ENCODE measurements at places on chromosomes 13 and 19.
A peak's percentile ranks its signal among the peaks of the same experiment; 100 is the strongest.

- no peak for DNase-seq
Observed at GRCh38 chr19:5430237-5430636, 25.0 kb upstream of the ZNRF4 start.

GRCh38 chr19:12720851-12721655 lies 2.7 kb downstream of the TNPO2 start:
- DNase-seq = no peak

DNA sequence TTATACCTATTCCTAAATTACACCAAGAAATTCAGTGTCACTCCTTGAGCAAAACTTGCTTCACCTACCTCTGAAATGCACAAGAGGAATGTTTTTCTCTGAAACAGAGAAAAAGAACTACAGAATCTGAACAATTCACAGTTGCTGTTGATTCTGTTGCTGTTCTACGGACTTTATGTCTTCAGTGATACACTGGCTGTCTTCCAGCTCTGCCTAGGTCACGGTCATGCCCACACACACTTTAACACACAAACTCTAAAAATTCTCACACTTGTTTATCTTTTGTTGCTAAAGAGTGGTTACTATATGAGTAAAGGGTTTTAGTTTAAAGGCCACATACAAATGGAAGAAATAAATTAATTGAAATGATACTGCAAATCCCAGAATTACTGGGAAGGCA lies 124.4 kb upstream of the SPRY2 start:
- no peak for DNase-seq

DNA sequence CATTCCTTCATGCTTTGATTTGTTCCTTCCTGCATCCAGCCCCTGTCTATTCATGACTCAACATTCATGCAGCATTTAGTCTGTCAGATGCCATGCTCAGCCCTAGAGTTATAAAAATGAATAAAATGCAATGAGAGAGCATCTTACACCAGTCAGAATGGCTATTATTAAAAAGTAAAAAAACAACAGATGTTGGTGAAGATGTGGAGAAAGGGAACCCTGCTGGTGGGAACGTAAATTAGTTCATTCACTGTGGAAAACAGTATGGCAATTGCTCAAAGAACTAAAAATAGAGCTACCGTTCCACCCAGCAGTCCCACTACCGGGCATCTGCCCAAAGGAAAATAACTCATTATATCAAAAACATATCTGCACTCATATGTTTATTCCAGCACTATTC lies 70.0 kb upstream of the GTF3A start:
- no peak for DNase-seq

- DNase-seq = no peak
Observed at GRCh38 chr19:57025491-57025890, 94.3 kb upstream of the USP29 start.

DNA sequence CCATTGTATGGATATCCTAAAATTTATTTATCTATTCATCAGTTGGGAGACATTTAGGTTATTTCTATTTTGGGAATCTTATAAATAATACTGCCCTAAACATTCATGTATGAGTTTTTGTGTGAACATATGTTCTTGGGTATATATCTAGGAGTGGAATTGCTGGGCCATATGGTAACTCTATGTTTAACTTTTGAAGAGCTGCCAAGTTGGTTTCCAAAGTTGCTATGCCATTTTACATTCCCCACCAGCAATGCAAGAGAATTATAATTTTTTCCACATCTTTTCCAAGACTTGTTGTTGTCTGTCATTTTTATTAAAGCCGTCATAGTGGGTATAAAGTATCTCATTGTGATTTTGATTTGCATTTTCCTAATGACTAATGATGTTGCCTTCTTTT lies 48.2 kb upstream of the CALM3 start:
- no peak for DNase-seq

DNA sequence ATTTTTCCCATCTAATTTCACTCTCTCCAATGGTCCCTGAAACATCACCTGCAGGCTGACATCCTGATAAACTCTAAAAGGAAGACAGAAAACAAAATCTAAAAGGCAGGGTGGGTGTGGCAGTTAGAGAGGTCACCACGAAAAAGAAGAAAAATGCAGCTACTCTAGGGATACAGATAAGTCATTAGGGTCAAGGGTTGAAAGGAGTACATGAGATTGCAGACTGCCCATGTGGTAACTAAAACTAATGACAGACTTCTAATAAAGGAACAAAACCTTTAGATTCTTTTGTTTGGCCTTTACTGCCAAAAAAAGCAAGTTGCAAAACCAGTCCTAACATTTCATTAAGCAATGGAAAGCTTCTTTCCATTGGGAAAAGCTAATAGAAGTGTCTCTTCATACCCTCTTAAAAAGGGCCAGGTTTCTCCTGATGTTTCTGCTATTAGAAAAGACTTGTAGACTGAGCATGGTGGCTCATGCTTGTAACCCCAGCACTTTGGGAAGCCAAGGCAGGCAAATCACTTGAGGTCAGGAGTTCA lies 31.0 kb downstream of the THSD1 start:
- DNase-seq = no peak

DNA sequence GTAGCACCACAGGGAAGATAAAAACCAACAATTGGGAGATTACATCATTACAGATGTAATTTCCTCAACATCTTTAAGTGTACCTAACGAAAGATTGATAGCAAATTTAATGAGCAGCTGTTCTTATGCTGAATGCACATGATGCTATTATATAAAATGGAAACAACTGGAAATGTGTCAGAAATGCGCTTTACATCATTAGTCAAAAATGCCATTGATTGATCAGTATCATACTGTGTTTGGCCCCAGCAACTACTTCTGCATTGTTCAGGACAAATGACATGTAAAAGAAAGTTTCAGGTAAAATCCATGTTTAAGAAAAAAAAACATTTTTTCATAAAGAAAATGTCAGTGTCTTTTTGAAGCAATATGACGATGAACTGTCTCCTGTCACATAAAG lies 625.5 kb upstream of the MIR17HG start:
- DNase-seq = no peak

DNA sequence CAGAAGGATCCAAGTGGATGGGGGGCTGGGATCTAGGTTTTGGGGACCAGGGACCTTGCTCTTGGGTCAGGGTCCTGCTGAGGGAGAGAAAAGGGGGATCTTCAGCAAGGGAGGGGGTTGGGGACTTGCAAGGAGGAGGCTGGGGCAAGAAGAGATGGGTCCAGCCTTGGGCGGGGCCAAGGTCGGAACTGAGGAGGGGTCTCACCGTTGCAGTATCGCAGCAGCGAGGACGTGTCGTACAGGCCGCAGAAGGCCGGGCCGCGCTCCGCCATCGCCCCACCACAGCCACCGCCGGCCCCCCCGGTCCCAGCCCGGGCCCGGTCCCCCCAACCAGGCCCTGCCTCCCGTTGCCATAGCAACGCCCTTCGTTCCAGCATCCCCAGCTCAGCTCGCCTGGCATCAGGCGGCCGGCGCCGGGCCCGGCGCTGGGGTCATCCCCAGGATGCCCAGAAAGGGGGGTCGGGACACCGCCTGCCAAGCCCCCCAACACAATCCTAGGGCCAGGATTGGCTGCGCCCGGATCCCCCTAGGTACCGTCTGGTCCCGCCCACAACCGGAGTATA lies 6.0 kb upstream of the EML2 start:
- no peak for DNase-seq

- no peak for DNase-seq
Observed at GRCh38 chr13:76636829-76637228, 249.4 kb downstream of the KCTD12 start.

DNA sequence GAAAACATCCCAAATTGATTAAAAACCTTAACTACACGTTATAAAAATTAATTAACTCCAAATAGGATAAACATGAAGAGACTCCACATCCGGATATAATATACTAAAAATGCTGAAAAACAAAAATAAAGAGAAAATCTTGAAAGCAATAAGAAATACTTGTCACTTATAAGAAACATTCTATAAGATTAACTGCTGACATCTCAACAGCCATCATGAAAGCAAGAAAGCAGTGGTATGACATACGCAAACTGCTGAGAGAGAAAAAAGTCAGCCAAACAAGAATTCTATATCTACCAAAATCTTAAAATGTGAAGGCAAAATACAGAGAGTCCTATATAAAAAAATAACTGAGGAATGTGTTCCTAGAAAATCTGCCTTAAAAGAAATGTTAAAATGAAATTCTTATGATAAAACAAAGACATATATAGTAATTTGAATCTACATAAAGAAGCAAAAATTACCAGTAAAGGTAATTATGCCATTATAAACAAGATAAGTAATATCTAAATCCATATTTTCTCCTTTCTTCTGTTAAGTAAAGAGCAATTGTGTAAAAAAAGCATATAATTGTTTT lies 1851.1 kb downstream of the PCDH9 start:
- no peak for DNase-seq

DNA sequence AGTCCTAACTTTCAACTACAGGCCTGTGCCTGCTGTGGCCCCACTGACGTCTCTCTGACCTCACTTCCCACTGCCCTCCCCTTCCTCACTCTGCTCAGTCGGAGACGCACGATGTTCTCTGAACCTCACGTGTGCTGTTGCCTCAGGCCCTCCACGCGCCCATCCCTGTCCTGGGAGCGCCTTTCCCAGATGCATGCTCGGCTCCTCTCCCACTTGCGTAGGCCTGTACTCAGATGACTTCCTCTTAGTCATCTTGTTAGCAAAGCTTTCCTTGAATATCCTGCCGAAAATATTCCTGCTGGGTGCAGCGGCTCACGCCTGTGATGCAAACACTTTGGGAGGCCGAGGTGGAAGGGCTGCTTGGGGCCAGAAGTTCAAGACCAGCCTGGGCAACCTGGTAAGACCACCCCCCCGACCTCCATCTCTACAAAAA lies 9.3 kb upstream of the SYT5 start:
- peak; percentile 96 for DNase-seq

GRCh38 chr19:8811315-8812172 lies 20.6 kb downstream of the ZNF558 start:
- no peak for DNase-seq

GRCh38 chr19:4974880-4975469 lies 6.1 kb downstream of the KDM4B start:
- DNase-seq = no peak

GRCh38 chr13:51033421-51034185 lies 77.5 kb downstream of the C13orf42 start:
- DNase-seq = no peak

DNA sequence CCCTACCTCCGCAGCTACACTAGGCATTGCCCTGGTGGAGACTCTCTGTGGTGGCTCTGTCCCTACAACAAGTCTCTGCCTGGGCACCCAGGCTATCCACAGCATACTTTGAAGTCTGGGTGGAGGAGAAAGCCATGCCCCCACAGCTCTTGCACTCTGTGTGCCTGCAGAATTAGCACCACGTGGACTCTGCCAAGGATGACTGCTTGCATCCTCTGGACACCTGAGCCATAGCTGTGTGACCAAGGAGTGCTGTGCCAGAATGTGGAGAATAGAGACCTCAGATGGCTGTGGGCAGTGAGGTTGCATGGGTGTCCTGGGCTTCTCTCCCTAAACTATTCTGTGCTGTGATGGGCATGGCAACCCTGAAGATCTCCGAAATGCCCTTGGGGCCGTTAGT lies 21.2 kb upstream of the MCF2L start:
- no peak for DNase-seq

DNA sequence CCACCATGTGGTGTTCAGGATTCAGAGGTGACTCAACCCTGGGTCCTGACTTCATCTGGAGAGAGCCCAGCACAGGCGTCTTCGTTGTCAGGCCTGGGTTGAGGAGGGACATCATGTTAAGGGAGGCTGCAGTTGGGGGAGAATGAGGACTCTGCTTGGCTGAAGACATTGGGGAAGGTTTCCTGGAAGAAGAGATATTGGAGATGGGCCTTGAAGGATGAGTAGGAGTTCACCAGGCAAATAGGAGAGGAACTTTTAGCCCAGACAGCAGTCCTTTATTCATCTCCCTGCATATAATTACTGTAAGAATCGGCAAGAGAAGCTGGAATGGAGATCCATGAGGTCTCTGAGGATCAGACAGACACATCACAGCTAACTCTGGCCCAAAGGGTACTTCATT lies 38.9 kb downstream of the VAV1 start:
- DNase-seq = no peak

DNA sequence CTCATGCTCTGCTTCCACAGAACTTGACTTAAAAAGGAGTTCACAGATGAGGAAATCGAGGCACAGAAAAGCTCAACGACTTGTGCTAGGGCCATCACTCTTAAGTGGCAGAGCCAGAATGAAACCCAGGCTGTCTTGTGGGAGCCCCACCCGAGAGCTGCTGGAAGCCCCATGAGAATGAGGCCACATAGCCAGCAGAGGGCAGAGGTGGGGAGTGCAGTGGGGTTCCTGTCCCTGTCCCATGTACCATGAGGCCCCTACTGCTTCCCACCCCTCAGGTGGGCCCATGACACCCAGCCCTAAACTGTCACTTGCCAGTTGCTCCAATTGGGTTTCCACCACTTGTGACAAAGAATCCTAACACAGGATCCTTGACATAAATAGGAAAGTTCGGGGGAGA lies 175.9 kb downstream of the IRS2 start:
- DNase-seq = no peak

DNA sequence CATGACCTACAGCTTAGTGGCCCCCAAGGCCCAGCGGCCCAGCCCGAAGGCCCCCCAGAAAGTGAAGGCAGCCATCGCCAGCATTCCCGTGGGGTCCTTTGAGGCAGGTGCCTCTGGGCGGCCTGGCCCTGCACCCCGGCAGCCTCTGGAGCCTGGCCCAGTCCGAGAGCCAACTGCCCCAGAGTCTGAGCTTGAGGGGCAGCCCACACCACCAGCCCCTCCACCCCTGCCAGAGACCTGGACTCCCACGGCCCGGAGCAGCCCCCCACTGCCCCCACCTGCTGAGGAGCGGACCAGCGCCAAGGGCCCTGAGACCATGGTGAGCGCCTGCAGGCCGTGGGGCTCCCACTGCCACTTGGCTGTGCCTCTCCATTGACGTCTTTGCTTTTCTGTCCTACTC lies 9.0 kb upstream of the PRR19 start:
- no peak for DNase-seq

GRCh38 chr13:30079501-30079900 lies 227.8 kb downstream of the KATNAL1 start:
- no peak for DNase-seq

- no peak for DNase-seq
Observed at GRCh38 chr13:111431206-111431605, 110.8 kb downstream of the TEX29 start.

- no peak for DNase-seq
Observed at GRCh38 chr19:3333662-3334061, 32.7 kb upstream of the NFIC start.

GRCh38 chr19:50567052-50567841 lies 988 bp downstream of the LRRC4B start:
- no peak for DNase-seq

- no peak for DNase-seq
Observed at GRCh38 chr13:40553356-40553755, 113.1 kb downstream of the FOXO1 start.

- DNase-seq = no peak
Observed at GRCh38 chr13:44919104-44919804, 70.0 kb downstream of the NUFIP1 start.

DNA sequence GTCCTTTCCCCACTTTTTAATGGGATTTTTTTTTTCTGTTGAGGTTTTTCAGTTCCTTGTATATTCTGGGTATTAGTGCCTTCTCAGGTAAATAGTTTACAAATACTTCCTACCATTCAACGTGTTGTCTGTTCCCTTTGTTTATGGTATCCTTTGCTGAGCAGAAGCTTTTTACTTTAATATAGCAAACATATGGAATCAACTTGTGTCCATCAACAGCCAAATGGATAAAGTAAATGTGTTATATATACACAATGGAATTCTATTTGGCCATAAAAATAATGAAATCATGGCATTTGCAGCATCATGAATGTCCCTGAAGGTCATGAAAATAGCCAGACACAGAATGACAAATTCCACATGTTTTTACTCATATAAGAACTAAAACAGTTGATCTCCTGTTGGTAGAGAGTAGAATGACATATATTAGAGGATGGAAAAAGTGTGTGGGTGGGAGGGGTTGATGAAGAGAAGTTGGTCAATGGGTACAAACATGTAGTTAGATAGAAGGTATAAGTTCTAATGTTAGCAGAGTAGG lies 500.8 kb downstream of the SLITRK6 start:
- no peak for DNase-seq

Data from HTR-8/SVneo (cell line).